GM12892 (cell line): ENCODE measurements at places on chromosomes 7 and 10.

GRCh38 chr7:131080754-131081153 is 246.9 kb upstream of the MKLN1 start:
- no peak for DNase-seq

GRCh38 chr10:112433136-112433535 is 13.6 kb downstream of the ZDHHC6 start:
- DNase-seq = no peak

- DNase-seq = no peak
Measured at GRCh38 chr7:133401225-133401624, 148.3 kb downstream of the EXOC4 start.

- DNase-seq = no peak
Measured at GRCh38 chr10:92832998-92833650, 15.2 kb upstream of the EXOC6 start.

- no peak for DNase-seq
Measured at GRCh38 chr7:106731646-106732444, 70.9 kb upstream of the CCDC71L start.

DNA sequence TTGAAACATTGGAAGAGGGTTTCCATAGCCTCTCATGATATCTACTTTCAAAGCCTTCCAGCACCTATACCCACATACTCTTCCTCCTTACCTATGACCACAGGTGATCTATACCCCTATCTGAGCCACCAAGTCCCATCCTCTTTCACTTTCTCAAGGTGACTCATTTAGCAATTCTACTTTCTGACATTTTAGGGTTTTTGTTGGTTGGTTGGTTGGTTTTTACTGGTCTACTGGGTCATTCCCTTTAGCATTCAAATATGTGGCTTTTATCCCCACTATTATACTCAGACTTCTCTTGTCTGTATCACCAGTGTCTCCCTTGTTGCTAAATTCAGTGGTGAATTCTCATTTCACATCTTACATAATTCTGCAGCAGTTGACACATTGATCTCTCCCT is 130.4 kb upstream of the STEAP4 start:
- no peak for DNase-seq

GRCh38 chr7:139758388-139758787 is 19.4 kb downstream of the HIPK2 start:
- no peak for DNase-seq

DNA sequence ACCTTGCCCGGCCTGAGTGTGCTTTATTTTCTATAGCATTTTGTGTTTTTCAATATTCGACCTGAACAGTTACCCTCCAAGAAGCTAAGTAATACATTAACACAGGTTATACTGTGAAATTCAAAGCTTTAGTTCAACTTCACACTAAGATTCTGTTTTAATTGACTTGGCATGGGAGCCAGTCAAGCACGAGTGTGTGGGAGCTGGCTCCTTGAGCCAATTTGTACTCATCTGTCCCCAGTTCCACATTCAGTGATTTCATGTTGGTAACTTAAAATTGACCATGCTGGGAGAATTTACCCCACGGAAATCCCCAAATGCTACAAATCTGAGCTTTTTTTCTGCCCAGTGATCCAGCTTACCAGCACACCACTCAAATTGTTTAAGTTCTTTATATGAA is 20.3 kb downstream of the TSPAN12 start:
- no peak for DNase-seq

- no peak for DNase-seq
Measured at GRCh38 chr7:84617265-84618030, 422.9 kb upstream of the SEMA3A start.

GRCh38 chr7:78714356-78714755 is 739.1 kb downstream of the MAGI2 start:
- no peak for DNase-seq

- no peak for DNase-seq
Measured at GRCh38 chr10:28305553-28305952, 2.7 kb upstream of the MPP7 start.

- no peak for DNase-seq
Measured at GRCh38 chr7:51187941-51188340, 128.7 kb downstream of the COBL start.

GRCh38 chr7:31133497-31133896 is 81.4 kb downstream of the ADCYAP1R1 start:
- no peak for DNase-seq

DNA sequence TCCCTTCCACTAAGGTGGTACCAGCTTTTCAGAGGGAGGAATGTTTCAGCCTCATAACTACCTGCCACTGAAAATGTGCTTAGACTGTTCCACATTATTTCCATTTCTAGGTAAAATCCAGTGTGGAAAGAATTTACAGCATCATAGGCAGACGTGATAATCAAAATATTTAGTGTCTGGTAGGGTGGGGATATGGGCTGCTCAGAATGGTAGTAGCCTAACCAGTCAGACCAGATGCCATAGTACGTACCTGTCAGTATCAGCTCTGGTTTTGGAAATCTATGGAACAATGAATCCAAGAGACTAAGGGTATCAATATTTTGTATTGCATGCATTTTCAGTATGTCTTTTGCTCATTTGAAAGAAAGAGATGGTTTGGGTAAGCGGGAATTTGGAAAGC is 76.8 kb upstream of the APBB1IP start:
- DNase-seq = no peak

DNA sequence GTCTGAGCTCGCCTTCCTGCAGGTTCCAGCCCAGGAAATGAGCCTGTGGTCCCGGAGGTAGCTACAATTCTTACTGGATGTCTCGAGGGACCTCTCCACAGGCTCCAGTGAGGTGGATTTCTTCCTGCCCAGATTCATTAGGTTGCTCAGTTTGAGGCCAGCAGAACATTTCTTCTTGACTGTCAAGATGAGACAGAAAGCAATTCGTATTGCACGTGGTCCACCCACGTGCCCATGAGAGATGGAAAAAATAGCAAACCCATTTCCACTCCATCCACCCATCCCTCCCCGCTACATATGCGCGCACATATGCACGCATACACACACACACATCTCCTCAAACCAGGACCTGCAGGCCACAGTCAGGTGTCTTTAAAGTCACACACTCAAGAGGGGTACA is 68.7 kb downstream of the VWA2 start:
- DNase-seq = no peak

- no peak for DNase-seq
Measured at GRCh38 chr10:131822692-131823245, 78.0 kb upstream of the PPP2R2D start.

DNA sequence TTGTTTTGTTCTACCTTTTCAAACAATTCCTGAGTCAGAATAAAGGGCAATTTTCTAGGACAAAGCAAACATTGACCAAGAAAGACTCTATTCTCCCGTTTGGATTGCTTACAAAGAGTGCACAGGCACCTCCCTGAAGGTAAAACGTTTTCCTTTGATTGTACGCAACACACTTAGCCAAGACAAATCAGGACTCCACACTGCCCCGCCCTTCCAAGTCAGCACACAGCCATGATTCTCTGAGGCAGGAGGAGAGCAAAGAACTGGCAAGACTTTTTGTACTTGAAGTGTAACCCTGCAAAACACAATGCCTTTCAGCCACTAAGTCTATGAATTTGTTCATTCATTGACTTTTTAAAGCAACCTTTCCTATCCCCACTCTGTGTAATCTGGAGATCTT is 85.0 kb upstream of the FAM180A start:
- no peak for DNase-seq

DNA sequence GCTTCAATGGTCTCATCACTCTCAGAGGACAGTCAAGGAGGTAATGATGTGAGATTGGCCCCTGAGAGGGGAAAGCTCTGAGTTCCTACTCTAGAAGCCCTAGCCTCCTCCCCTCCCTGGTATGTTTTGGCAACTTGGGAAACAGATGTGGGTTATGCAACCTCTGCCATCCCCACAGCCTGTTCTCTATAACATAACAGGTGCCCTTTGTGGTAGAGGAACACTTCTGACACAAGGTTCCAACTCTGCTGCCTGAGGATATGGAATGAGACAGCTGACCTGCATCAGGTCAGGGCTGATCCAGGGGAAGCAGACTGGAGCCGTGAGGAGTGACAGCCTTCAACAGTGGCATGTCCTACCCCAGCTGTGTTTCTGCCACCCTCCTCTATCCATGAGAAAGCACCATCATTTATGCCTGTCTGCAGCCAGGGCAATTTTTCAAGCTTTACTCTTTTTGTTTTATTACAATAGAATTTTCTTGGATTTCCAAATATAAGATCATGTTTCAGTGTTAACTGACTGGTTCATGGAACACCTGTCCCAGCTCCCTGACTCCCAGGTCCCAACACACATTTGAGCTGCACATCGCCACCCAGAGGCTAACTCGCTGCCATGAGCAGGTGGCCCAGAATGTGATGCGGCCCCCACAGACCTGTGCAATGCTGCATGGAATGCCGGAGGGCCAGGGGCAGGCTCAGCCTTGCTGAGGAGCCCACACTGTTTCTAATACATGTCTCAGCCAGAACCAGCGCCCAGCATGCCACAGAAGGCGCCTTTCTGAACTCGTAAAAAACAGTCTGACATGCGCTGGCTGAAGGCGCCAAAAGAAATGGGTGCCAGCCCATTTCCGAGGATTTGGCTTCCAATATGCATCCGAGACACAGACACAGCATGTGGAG is 124.8 kb upstream of the CHST15 start:
- no peak for DNase-seq

GRCh38 chr7:128755819-128756476 is 16.8 kb downstream of the CALU start:
- DNase-seq = no peak

DNA sequence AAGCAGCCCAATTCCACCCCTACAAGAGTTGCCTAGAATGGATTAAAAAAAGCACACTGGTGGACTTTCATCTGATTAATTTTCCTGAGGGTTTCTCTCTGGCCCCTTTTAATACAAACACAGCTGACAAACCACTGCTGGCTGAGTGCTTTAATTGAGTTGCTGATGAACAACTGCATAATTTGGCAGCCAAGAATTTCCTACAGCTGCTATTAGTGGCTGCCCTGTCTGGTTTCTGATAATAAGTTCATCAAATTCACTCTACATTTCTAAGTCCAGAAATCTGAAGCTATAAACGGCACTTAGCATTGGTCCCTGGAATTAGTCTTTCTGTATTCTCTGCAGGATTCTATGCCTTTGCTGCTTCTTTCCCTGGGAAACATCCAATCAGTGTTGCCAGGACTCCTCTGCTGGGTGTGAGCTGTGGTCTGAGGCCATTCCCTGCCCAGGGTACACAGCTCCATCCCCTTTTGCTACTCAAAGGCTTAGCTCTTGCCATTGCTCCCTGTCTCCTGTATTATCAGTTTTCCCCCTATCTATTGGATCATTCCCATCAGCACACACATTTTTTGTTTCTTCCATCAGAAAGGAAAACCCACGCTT is 110.6 kb downstream of the LSM5 start:
- DNase-seq = no peak

DNA sequence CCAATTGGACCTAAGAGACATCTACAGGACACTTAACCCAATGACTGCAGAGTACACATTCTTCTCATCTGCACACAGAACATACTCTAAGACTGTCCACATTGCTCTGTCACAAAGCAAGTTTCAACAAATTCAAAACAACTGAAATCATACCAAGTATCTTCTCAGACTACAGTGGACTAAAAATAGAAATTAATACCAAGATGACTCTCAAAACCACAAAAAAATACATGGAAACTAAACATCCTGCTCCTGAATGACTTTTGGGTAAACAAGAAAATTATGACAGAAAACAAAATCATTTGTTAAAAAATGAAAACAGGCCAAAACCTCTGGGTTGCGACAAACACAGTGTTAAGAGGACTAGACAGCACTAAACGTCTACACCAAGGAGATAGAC is 24.5 kb downstream of the SNX13 start:
- no peak for DNase-seq

- no peak for DNase-seq
Measured at GRCh38 chr10:19815036-19815730, 1.0 kb upstream of the PLXDC2 start.

GRCh38 chr10:98364432-98365102 is 50.4 kb downstream of the PYROXD2 start:
- DNase-seq = no peak

DNA sequence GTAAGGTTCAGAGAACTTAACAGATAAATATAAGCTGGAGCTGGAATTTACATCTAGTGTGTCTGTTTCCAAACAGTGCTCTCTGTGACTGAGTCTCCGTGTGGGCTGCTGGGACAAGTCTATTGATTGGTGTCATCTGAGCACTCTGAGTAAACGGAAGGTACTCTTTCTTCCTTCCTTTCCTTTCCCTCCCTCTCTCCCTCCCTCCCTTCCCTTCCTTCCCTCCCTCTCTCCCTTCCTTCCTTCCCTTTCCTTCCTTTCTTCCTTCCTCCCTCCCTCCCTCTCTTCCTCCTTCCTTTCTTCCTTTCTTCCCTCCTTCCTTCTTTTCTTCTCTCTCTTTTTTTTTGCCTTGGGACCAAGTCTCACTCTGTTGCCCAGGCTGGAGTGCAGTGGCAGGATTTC is 61.8 kb downstream of the ANKRD61 start:
- no peak for DNase-seq

GRCh38 chr7:82413237-82413636 is 30.3 kb downstream of the CACNA2D1 start:
- no peak for DNase-seq

DNA sequence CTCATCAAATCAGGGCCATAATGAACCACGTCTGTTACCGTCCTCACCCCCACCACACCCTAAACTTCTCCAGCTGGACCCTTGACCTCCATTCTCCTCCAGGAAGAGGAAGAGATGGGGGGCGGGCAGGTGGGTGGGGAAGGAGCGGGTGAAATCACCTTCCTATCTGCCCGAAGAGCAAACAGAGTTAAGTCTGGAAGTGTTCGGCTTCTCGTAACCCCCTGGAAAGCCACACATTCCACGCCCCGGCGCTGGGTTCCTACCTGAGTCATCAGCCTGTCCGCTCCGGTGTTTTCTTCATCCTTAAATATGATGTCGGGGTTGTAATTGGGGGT is 736 bp downstream of the SHH start:
- DNase-seq = no peak

GRCh38 chr7:153382641-153383101 is 623.1 kb downstream of the ACTR3B start:
- no peak for DNase-seq

- DNase-seq = no peak
Measured at GRCh38 chr10:122182308-122182707, 88.8 kb upstream of the BTBD16 start.

GRCh38 chr7:157712666-157713235 is 375.9 kb downstream of the DNAJB6 start:
- no peak for DNase-seq
